Midbrain (tissue), 1 donor: ENCODE measurements at places on chromosomes 7 and 10.
A peak's percentile ranks its signal among the peaks of the same experiment; 100 is the strongest.

GRCh38 chr7:151550656-151551286, 31.1 kb upstream of the RHEB start:
- DNase-seq, result no peak

GRCh38 chr10:83961620-83962019, 177.7 kb upstream of the GHITM start:
- no peak for DNase-seq

- DNase-seq, result no peak
These were observed 186.1 kb downstream of the TRIL start for GRCh38 chr7:28771906-28772622.

GRCh38 chr7:14988941-14989340, 86.4 kb upstream of the DGKB start:
- no peak for DNase-seq

DNA sequence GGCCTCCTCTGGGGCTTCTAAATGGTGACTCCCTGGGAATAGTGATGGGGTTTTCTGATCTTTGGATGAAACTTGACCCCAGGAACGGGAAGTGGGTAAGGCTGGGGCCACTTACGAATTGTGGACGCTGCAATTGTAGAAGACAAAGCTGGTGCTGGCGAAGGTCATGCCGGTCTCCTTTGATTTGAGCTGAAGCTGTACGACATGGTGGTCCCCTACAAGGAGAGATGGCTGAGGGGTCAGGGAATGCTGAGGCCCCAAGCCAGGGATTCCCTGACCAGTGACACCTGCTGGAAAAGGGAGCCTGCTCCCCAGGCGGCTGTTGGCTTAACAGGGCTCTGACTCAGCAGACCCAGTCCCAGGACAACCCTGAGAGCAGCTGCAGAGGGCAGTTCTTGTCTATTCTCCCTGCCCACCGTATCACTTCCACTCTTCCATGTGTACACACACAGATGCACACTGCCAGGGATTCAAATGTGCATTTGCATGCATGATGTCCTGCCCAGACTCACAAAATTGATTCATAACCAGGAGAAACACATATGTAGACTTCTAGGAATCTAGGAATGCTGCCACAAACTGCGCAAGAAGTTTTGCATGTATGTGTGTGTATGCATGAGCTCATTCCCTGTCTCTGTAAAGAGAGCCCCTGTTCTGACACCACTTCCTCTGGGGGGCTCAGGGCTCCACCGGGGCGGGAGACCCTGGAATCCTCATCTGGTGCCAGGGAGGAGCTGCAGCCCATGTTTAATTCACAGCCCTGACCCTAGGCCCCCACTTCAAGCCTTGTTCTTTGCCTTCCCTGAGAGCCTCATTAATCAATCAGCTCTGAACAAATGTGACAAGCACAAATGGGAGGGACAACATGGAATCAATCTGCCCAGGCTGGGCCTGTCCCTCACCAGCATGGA, 350.0 kb downstream of the PLXNA4 start:
- DNase-seq, result no peak

DNA sequence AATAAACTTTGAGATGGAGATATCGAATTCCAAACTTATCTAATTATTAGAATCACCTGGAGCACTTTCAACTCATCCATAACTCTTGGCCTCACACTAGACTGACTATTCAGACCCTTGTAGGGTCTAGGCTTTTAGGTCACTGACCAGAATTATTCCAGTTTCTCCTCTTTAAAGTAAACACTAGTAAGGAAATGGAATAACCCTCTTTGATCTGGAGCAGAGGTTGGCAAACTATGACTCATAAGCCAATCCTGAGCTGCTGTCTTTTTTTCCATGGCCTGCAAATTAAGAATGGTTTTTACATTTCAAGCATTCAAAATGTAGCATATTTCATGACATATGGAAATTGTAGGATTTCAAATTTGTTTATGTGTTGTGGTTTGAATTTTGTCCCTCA, 1601.9 kb downstream of the REEP3 start:
- no peak for DNase-seq

- DNase-seq, result no peak
These were observed 123.6 kb upstream of the NOBOX start for GRCh38 chr7:144527051-144527471.

- no peak for DNase-seq
These were observed 68.0 kb downstream of the VOPP1 start for GRCh38 chr7:55504093-55504859.

DNA sequence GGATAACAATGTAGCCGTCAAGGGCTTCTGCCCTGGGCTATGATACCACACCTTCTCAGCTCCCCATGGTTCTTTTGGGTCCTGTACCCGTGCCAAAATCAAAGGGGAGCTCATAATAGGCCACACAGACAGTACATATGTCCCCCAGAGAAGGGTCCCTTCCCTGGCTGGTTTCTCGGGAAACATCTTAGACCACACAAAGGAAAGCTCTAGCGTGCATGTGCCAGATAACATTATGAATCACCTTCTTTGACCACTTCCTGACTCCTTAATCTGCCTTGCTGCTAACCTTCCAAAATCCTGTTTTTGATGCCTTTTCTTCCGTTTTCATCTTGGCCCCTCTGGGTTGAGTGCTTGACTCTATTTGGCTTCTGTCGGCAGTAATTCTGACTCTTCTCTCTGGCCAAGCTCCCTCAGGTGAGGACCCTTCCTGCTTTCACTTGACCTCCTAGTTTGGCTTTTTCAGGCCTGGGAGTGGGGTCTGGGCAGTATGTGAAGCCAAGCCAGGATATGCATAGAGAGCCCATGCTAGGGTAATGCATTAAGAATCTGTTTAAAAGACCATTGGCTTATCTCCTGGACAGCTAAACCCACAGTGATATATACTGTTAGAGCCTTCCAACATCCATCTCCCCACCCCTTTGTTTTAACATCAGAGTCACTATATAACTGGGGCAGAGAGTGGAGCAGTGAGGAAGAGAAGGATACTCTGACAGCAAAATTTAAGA, 84.8 kb downstream of the ANLN start:
- no peak for DNase-seq

- DNase-seq, result no peak
These were observed 53.4 kb downstream of the TAS2R16 start for GRCh38 chr7:122942059-122942458.

GRCh38 chr10:128316121-128316726, 190.0 kb upstream of the MKI67 start:
- no peak for DNase-seq

- no peak for DNase-seq
These were observed 4.6 kb downstream of the VAX1 start for GRCh38 chr10:117133273-117134055.

- DNase-seq, result no peak
These were observed 304.7 kb downstream of the WDR11 start for GRCh38 chr10:121155742-121156474.

GRCh38 chr7:135706858-135707569, 21.0 kb downstream of the SLC13A4 start:
- no peak for DNase-seq

DNA sequence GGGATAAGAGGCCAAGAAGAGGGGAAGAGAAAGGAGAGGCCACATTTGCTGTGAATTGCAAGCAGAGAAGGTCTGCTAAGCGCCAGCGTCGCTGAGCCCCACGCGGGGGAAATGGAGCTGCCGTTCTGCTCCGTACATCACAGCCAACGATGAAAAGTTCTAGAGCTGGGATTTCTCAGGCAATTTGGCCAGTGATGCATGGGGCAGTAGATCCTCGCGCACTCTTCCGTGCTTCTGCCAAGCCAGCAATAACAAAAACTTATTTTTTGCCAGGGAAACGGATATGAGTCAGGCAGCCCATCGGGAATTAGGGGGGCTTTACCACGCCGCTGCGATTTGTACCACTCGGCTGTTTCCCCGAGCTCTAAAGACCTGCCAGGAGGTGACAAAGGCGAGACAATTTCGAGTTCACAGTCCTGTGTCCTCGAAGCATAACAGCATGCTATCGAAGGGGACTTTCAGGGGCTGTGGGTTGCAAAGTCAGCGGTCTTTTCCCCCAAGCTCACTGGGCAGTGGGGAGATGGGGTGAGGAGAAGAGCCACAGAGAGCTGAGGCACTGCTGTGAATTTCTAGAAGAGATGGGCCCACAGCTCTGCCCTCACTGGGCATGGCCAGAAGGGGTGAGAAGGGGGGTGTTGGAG, 30.0 kb upstream of the SLF2 start:
- peak; percentile 2 for DNase-seq

DNA sequence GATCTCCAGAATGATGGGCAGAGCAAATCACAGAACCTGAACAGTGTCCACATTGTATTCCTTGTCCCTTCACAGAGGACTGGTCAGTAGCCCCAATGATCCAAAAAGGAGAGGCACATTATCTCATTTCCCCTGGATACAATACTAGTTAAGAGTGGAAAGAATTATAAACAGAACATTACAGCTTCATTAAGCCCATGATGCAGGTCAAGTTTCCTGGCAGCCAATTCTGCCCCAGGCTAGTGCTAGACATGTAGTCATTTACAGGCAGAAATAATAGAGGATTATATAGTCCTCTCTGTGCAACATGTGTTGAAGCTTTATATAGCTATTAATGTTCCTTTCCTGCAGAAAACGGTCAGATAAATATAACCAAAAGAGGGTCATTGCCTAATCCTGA, 124.3 kb upstream of the WNT16 start:
- DNase-seq, result no peak

DNA sequence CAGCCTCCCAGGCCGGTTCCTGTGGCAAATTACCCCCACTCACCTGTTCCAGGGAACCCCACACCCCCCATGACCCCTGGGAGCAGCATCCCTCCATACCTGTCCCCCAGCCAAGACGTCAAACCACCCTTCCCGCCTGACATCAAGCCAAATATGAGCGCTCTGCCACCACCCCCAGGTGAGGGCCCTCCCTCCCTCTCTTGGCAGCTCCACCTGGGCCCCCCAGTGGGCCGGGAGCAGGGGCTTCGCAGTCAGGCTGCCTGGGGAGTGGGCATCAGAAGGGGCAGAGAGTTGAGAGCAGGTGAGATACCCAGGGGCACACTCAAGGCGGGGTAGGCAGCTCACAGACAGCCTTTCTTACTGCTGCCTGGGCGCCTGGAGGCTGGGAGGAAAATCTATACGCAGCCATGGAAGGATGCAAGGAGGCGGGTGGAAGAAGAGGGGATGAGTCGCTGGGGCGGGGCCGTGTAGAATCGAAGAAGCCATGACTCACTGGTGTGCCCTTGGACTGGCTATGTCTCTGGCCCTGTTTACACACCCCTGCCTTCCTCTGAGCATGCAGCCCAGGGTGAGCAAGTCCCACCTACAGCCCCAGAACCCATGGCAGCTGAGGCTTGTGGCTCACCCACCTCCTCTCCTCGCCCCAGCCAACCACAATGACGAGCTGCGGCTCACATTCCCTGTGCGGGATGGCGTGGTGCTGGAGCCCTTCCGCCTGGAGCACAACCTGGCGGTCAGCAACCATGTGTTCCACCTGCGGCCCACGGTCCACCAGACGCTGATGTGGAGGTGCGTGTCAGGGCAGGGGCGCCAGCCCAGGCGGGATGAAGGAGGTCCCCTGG, 48.6 kb upstream of the PPIF start:
- DNase-seq, result no peak

GRCh38 chr7:43868681-43869005, 674 bp downstream of the MRPS24 start:
- no peak for DNase-seq

DNA sequence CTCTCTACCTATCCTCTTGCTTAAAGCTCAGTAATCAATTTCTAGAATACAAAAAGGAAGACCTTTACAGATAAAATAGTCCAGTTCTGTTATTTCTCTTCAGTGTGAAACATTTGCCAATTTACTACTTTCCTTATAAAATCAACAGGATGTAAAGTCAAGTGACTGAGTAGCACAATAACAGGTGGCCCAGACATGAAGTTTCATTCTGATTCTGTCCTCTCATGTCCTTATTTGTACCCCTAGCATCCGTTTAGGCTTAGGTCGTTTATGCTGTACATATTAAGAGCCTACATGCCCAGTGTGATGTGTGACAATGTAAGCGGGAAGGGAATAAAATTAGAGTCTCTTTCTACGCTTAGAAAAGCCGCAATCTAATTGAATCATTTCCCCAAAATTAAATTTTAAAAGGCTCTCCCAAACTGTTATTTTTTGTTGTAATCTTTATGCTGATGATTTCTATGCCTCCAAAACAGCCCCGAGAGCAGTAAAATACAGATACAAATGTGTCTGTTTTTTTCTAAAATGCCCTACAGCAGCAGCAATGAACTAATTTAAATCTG, 29.1 kb downstream of the EPC1 start:
- DNase-seq, result no peak

DNA sequence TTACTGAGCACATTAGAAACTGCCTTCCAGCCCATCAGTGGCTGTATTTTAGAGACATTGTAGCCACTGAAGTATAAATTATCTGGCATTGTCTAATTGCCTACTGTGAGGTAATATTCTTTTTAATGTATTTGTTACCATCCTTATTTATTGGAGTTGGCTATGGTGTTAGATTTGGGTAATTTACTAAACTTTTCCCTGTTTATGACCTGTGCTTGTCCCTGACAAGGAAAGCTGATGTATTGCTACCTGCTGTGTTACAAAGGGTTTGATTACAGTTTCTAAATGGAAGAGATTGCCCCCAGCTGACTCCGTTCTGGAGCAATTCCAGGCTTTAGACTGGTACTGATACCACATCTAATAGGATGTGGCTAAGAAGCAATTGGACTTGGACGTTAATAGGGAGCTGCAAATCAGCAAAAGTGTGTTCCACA, 12.3 kb upstream of the ASCC1 start:
- no peak for DNase-seq

- DNase-seq, result no peak
These were observed 70.7 kb downstream of the PRKAG2 start for GRCh38 chr7:151806204-151806603.

DNA sequence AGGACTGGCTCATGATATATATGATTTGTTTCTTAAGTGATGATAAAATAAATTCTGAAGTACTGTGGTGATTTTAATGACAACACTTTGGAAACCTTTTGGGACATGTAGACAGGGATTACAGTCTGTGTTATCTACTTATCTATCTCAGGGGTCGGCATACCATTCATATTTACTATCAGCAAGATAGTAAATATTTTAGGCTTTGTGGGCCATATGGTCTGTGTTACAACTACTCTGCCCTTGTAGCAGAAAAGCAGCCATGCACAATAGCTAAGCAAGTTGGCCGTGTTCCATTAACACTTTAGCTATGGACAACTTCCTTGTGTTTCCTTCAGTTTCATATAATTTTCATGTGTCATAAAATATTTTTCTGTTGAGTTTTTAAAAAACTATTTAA, 97.8 kb upstream of the PRPS1L1 start:
- no peak for DNase-seq
